ENCODE measurements at places on chromosomes 11 and 22. TPM values are rescaled to one million over a fixed set of nuclear protein-coding genes. Genes with fewer than 3 reads are reported as not detected.
A peak's percentile ranks its signal among the peaks of the same experiment; 100 is the strongest.

The MRGPRF gene
- polyA plus RNA-seq: 35.3 TPM

The KRTAP5-10 gene
- polyA plus RNA-seq: 0.25 TPM

The ZP1 gene
- polyA plus RNA-seq: 0.22 TPM

The ASCL3 gene
- polyA plus RNA-seq: not detected

The LINC01488 gene
- 0.09 TPM for polyA plus RNA-seq

The RASGRP2 gene
- 3.2 TPM for polyA plus RNA-seq

- DNase-seq: peak; percentile 74
Observed at GRCh38 chr22:34414467-34415440, 494.5 kb upstream of the LARGE1 start.

GRCh38 chr11:110038201-110038600, 55.0 kb upstream of the ZC3H12C start:
- no peak for DNase-seq

- DNase-seq: no peak
Observed at GRCh38 chr22:23722160-23722559, 28.8 kb downstream of the ZNF70 start.

DNA sequence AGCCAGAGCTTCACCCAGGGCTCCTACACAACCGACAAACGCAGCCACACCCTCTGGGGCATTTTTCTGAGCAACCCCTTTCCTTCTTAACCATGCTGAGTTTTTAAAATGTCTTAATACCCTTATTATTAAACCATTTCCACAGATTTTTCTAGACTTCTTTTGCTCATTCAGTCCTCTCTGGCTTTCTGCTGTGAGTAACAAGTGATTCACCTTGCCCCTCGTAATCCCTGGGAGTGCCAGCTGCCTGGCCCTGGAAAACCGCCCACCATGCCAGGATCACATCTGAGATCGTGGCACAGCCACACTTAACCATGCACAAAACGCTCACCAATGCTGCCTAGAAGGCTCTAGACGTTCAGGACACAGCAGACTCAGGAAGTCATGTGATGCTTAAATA, 25.4 kb downstream of the YPEL1 start:
- DNase-seq: no peak

- no peak for DNase-seq
Observed at GRCh38 chr22:46175631-46176030, 25.3 kb downstream of the PPARA start.

DNA sequence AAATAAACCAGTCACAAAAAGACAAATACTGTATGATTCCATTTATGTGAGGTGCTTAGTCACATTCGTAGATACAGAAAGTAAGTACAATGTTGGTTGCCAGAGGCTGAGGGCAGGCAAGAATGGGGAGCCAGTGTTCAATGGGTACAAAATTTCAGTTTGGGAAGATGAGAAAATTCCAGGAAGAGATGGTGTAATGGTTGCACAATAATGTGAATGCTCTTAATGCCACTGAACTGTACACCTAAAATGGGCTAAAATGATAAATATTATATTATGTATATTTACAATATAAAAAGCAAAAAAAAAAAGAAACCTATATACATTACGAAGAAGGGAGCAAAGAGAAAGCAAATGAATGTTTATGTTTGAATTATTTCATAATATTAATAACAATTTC, 329.0 kb downstream of the C11orf87 start:
- DNase-seq: no peak

- DNase-seq: no peak
Observed at GRCh38 chr11:73330569-73331093, 22.6 kb downstream of the ARHGEF17 start.

DNA sequence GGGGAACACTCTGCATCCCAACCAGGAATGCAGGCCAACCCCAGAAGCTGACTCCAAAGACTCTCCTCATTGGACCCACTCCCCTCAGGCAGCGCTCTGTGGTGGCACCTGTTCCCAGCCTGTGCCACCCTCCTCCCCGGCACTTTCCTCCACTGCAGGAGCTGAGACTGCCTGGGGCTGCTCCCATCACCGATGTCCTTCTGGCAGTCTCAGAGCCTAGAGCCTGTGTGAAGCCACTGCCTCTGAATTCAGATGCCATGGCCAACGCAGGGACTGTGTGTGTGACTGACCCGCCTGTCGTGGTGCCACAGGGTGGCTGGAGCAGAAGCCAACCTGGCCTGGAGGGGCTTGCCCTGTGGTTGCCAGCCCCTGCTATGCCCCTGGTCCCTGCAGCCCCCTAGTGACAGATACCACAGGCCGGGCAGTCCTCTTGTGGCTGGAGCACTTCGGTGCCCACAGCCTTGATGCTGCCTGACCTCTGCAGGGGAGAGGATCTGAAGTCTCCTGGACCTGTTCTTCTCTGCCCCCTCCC, 43.2 kb downstream of the TBX1 start:
- no peak for DNase-seq

DNA sequence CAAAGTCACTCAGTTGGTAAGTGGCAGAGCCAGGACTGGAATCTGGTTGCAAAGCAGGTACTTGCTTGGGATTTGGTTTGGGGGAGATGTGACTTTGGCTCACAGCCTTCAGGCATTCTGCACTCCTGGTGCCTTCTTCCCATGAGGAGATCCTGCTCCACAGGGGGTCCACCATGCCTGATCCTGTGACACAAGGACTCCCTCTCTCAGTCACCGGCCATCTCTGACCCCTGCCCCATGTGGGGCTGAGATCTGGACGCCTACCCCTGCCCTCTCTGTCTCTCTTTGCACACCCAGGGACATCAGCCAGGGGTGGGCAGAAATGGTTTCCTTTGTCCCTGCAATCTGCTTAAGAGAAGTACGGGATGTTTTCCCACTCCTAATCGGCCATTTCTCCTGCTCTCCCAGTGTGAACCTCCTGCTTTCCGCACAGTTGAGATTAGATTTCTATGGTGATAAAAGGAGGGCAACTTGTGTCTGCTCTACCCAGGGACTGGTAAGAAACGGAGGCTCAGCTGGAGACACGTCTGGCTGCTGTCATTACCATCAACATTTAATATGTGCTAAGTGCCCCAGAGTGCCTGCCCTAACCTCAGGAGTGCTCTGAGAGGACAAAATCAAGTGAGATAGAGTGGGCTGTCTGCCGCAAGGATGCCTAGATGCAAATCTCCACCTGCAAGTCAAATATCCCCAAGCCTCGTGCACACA, 11.1 kb upstream of the FXYD6 start:
- no peak for DNase-seq

GRCh38 chr11:113314389-113315301, at the start of gene TTC12:
Gene TTC12, plus strand, starts transcription at chr11:113314583. Its CDS starts 1,675 bp downstream, at chr11:113316258.
- DNase-seq: peak; percentile 87

DNA sequence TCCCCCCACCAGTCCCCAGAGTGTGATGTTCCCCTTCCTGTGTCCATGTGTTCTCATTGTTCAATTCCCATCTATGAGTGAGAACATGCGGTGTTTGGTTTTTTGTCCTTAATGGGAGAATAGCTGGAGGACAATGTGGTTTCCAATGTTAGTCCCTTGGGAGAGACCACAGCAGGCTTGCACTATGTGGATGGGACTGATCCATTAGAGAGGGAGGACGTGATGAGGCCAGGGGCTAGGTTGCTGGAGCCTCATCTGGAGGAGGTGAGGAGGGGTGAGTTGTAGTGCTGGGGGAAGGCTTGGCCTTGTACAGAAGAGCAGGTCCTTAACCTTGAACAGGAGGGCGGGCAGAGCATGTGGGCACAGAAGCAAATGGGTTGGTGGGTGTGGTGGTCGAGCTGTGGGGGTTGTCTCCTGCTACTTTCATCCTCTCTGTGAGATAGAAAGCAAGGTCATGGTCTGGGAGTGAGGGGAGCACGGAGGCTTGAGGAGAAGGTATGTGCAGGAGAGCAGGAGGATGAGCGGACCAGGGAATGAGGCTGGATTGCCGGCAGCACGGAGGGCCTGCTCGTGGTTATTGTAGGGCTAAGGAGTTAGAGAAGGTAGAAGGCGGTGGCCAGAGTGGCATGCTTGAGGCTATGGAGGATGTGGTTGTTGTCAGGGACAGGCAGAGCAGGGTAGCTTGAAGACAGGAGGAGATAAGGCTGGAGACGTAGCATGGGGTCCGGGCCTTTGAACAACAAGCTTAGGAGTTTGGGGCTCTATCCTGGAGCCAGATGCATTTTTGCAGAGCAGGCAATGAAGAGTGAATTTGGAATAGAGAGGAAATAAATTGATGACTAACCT, 11.2 kb upstream of the SREBF2 start:
- no peak for DNase-seq

GRCh38 chr11:116348226-116348625, 424.6 kb downstream of the BUD13 start:
- DNase-seq: no peak

- no peak for DNase-seq
Observed at GRCh38 chr22:20064140-20064480, 15.9 kb upstream of the DGCR8 start.

DNA sequence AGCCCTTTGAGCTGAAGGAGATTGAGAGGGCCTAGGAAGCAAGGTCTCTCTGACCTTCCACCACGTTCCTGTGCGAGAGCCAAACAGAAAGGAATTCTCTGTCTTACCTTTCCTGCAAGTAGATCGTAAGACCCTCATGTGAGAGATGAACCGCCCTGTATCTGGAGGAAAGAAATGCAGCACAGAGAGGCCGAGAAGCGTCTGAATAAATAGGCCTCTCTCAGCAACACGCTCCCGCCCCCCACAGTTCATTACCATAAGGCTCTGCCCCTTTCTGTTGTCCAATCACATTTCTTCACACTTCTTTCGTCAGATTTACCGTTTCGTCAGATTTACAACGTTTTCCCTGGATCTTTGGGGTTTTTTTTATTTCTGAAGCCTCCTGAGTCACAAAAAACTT, 90.3 kb downstream of the BLID start:
- DNase-seq: no peak
